Smooth muscle cell of trachea (primary cell): ENCODE measurements at places on chromosomes 2 and 18. TPM values are rescaled to one million over a fixed set of nuclear protein-coding genes. Genes with fewer than 3 reads are reported as not detected.

Gene HOXD10
- not detected in 2 replicates for total RNA-seq

Gene CHRNG
- total RNA-seq = not detected in 2 replicates

Gene DSG4
- not detected in 2 replicates for total RNA-seq

Gene CRYBA2
- not detected in 2 replicates for total RNA-seq

Gene GPAT2
- 16.2 and 19.3 TPM in 2 replicates for total RNA-seq

Gene GAREM2
- 1.3 TPM in 2 replicates for total RNA-seq

Gene RAB11FIP5
- 46.0 and 70.5 TPM in 2 replicates for total RNA-seq

Gene IMPA2
- total RNA-seq = 10.2 and 24.0 TPM in 2 replicates

Gene RPL31
- total RNA-seq = 946 and 1,038 TPM in 2 replicates

Gene ZEB2
- total RNA-seq = 72.1 and 79.4 TPM in 2 replicates

Gene APOB
- under 0.01 TPM in 1 of 2 replicates, not detected in the other for total RNA-seq

Gene TMEFF2
- total RNA-seq = 1.7 and 2.8 TPM in 2 replicates

Gene ANKRD36B
- total RNA-seq = 21.2 and 35.5 TPM in 2 replicates

Gene ELOA2
- not detected in 2 replicates for total RNA-seq

Gene DSC1
- not detected in 2 replicates for total RNA-seq

Gene VSNL1
- total RNA-seq = 0.29 and 0.99 TPM in 2 replicates

Gene FAM110C
- total RNA-seq = under 0.01 TPM in 1 of 2 replicates, not detected in the other

Gene ACTR1B
- 62.2 and 69.4 TPM in 2 replicates for total RNA-seq

Gene UGT1A1
- total RNA-seq = not detected in 2 replicates

Gene PRKAG3
- total RNA-seq = 0.15 and 0.50 TPM in 2 replicates

Gene CD8A
- not detected in 2 replicates for total RNA-seq

Gene FSIP2
- total RNA-seq = 0.15 and 0.50 TPM in 2 replicates
